ENCODE measurements at places on chromosomes 11 and 22.

DNA sequence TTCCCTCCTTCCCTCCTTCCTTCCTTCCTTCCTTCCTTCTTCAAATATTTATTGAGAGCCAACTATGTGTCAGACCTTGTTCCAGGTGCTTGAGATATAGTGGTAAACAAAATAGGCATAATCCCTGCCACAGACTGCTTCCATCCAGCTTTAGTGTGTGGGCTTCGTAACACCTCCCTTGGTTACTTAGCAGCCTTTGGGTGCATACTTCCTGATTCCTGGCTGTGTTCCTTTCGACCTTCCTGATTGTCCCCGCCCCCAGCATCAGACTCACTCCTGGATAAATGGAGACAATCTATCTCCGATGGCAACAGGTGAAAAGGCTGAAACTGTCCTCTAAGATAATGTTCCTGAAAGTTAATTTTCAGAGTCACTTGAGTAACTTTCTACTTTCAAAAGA, 13.5 kb downstream of the CCDC81 start:
- DNase-seq = no peak

GRCh38 chr22:25626624-25626990, 62.1 kb downstream of the GRK3 start:
- DNase-seq = no peak

GRCh38 chr11:111047374-111047773, 198.2 kb upstream of the POU2AF2 start:
- DNase-seq = peak; percentile 18

DNA sequence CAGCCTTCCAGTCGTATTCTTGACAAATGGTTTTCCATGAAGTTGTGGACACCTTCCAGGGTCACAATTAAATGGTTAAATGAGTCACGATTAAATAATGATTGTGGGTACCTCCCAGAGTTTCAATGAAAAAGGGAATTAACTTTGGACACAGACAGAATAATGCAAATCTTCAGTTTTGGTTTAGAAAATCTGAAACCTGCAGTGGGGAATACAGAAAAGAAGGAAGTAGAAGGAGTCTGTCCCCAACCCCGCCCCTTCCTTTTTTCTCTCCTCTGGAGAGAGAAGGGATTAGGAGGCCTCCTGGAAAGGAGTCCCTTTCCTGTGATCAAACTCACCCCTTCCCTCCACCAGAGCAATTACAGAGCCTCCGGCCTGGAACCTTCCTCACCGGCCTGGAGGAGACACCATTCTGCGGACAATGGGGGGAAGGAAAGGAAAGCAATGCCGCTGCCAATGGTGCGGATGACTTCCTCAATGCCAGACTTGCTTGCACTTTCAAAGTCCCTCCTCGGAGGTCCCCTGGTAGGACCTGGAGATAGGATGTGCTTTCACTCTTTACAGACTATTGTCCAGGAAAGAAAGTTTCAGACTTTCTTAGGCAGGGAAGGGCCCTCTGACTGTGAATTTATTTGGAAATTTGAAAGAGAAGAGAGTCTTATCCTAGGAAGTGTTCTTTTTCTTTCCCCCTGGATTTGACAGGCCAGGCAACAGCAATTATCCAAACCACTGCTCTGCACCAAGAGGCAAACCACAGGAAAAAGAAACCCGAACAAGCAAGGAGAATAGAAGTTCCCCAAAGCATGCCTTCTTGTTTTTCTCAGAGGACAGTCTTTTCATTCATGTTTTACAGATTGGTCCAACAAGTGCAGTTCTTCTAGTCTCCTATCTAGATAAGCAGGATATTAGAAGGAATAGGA, 86.8 kb downstream of the PTPRJ start:
- no peak for DNase-seq

GRCh38 chr22:45320357-45320976, 10.7 kb downstream of the FAM118A start:
- no peak for DNase-seq

DNA sequence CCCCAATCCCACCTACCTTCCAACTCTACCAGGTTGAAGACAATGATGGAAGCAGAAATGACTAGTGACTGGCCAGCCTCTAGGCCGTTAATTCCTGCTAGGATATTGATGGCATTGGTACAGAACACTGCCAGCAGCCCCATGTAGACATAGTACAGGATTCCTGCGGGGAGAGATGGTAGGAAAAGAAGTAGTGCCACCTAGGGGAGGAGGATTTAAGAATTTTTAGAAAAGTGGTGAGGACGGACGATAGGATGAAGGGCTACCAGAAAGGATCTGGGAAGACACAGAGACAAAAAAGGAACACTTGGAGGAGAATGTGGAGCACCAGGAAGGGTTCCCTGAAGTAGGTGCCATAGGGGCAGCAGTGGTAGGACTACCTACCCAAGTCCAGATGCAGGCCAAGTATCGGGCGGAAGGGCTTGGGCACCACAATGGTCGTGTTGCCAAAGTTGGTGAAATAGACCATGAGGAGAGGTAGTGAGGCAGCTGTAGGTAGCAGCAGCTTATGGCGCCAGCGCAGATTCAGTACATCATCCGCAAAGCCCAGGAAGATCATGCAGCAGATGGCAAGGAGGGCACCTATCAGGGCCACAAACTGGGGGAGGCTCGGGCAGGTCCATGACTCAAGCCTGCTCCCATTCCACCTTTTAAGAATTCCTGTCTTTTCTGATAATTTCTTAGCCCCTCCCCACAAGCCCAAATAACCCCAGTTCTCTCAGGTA, 1.2 kb downstream of the DPAGT1 start:
- no peak for DNase-seq

DNA sequence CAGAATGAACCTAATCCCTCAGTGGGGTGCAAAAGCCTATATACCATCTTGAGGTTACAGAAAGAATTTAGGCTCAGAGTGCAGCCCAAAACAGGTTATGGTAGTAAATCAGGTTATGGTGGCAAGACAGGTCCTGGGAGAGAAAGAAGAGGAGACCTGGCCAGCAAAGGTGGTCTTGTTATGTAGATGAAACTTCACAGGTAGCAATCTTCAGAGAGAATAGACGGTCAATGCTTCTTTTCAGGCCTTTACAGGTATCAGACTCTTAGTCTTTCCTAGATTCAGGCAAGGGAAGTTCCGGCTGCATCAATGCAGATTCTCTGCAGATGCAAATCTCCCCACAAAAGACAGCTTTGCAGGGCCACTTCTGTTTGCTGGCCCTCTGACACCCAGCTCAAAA, 45.8 kb upstream of the SORL1 start:
- DNase-seq = no peak

DNA sequence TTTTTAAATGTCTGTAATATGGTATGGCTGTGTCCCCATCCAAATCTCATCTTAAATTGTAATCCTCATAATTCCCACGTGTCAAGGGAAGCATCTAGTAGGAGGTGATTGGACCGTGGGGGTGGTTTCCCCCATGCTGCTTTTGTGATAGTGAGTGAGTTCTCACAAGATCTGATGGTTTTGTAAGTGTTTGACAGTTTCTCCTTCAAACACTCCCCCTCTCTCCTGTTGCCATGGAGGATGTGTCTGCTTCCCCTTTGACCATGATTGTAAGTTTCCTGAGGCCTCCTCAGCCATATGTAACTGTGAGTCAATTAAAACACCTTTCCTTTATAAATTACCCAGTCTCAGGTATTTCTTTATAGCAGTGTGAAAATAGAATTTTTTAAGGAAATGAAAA, 31.1 kb upstream of the CD44 start:
- no peak for DNase-seq

DNA sequence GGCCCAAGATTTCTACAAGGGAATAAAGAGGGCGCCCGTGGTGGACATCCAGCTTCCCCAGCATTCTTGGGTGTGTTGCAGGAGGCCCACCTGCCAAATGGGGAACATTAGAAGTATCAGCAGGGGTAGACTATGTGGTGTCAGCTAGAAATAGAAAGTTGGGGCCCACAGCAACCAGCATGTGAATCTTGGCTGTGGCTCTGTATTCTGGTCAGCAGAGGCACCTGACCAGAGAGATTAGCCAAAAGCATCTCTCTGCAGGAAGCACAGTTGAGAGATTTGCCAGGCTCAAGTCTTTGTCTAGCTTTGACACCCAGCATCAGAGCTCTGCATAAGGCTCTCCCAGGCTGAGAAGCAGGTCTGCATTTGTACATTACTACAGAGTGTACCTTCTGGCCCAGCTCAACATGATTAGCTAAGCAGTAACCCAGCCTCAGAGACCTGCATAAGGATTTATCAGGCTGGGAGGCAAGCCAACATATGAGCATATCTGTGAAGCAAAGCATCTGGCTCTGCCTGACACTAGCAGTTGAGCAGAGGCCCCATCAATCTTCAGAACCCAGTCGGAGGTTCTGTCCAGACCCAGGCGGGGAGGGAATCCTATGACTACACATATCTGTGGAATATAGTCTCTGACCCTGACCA, 79.9 kb downstream of the MS4A13 start:
- DNase-seq = no peak

- no peak for DNase-seq
Measured at GRCh38 chr11:129035244-129035643, 92.6 kb upstream of the TP53AIP1 start.

GRCh38 chr11:35529971-35530495, 4.6 kb upstream of the PAMR1 start:
- no peak for DNase-seq

GRCh38 chr22:50302041-50302541, 5.4 kb downstream of the PLXNB2 start:
- no peak for DNase-seq

- DNase-seq = no peak
Measured at GRCh38 chr11:45530111-45530510, 135.3 kb downstream of the CHST1 start.

- no peak for DNase-seq
Measured at GRCh38 chr11:68342459-68343158, 30.2 kb downstream of the LRP5 start.

DNA sequence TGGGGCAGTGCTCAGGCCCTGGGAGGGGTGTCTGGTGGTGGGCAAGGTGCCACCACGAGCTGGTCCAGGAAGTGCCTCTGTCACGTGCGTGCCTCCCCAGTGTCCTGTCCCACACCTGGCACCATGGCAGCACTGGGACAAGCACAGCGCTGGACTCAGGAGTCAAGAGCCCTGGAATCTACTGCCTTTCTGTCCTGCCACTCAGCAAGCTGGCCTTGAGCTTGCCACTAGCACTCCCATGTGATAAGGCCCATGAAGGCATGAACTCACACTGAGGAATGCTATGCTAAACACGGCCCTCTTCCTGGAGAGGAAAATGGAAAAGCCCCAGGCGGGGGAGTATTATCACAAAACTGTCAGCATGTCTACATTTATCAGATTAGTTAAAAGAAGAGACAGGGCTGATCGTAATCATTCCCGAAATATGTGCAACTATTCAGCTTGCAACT, 50.7 kb upstream of the SLC35C1 start:
- DNase-seq = no peak

- DNase-seq = no peak
Measured at GRCh38 chr11:86977441-86978050, 22.4 kb upstream of the FZD4 start.

DNA sequence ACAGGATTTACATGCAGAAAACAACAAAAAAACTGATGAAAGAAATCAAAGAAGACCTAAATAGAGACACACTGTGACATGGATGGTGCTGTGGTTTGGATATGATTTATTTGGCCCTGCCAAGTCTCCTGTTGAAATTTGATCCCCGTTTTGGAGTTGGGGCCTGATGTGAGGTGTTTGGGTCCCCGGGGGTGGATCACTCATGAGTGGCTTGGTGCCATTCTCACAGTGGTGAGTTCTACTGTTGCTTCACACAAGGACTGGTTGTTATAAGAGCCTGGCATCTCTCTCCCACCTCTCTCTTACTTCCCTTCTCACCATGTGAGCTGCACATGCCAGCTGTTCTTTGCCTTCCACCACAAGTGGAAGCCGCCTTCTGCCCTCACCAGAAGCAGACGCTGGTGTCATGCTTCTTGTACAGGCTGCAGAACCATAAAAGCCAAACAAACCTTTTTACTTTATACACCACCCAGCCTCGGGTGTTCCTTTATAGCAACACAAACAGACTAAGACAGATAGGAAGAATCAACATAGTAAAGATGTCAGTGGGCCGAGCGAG, 7.8 kb upstream of the RTL6 start:
- DNase-seq = no peak

GRCh38 chr11:63945477-63946163, 6.8 kb downstream of the NAA40 start:
- DNase-seq = peak; percentile 35

- no peak for DNase-seq
Measured at GRCh38 chr11:115944596-115944995, 440.4 kb upstream of the CADM1 start.

DNA sequence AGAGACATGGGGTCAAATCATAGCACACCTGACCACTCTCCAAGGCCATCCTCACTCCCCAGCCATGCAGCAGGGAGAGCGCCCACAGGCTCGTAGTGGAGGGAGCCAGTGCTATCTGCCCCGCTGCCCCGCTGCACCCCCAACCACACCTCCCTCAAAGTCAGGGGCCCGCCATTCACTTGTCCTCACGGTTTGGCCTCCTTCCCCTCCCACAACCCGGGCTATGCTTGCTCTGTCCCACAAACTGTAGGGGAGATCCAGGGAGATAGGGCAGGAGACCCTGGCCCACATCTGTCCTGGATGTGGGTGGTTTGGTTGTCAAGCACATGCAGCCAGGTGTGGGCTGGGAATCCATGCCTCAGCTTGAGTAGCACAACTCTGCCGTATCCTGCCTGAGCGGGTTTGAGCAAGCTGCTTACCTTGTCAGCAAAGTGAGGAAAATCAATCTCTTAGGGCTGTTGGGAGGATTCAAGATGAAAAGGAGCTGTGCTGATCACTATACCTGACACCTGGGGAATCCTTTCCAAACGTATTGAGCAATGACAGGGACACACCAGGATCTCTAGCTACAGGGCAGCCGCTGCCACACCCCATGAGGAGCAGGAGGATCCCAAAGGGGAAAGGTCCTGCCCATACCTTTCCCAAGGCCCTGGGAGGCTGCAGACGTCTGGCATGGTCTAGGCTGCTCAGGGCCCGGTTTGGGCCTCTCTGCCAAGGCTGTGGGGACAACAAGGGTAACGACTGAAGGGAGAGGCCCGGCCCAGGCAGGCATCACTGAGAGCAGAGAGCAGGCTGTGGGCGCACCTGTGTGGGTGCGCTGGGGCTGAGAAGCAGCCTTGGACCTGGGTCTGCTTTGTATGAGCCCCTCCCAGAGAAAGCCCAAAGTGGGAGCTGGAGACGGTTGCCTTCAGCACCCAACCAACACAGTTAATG, 23.3 kb downstream of the KCNJ5 start:
- no peak for DNase-seq

- no peak for DNase-seq
Measured at GRCh38 chr11:128628686-128629085, 41.3 kb upstream of the ETS1 start.

All from NCI-H774 (cell line).